ENCODE measurements at places on chromosomes 12 and 14.

- no peak for DNase-seq
These were observed 6.4 kb upstream of the DTX1 start for GRCh38 chr12:113049976-113050742.

GRCh38 chr14:61076556-61076955, 95.5 kb downstream of the SLC38A6 start:
- DNase-seq: no peak

DNA sequence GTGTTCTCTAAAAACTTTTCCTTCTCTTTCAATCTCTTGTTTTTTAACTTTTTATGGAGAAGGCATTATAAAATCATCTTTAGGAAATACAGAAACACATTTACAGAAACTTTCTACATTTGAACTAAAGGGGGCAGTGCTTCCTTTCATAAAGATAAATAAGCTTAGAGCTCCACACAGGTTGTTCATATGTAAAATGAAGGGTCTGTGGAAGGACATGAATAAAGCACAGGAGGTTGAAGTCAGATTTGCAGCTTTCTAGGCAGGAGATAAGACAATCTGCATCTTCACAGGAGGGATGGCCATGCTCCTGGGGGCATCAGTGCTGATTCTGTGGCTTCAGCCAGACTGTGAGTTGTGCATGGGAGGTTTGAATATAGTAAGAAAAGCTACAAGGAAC, 426.0 kb downstream of the DAD1 start:
- DNase-seq: no peak

- no peak for DNase-seq
These were observed 158.6 kb downstream of the DICER1 start for GRCh38 chr14:94998685-94999084.

- no peak for DNase-seq
These were observed 3.6 kb upstream of the HRK start for GRCh38 chr12:116884871-116885270.

GRCh38 chr12:115394496-115395220, 710.7 kb upstream of the TBX3 start:
- no peak for DNase-seq

- DNase-seq: no peak
These were observed 16.9 kb downstream of the VPS37B start for GRCh38 chr12:122878780-122879612.

GRCh38 chr12:48961801-48962200, 4.5 kb upstream of the ARF3 start:
- DNase-seq: no peak

DNA sequence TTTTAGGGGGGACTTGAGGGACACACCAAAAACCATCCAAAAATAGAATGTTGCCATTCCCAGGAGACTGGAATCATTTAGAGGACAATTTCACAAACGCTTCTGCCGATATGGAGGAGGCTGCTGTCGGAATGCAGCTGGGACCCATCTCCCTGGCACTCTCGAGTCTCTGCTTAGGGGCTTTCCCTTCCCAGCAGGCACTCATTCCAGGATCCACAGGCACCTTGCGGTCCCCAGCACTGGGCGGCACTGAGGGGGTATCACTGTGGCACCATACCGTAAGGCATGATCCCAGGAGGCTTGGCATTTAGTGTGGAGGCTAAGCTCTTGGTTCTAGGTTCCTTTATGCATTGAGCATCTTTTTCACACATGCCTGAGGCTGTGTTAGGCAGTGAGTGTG, 36.6 kb upstream of the LTBP2 start:
- DNase-seq: no peak

DNA sequence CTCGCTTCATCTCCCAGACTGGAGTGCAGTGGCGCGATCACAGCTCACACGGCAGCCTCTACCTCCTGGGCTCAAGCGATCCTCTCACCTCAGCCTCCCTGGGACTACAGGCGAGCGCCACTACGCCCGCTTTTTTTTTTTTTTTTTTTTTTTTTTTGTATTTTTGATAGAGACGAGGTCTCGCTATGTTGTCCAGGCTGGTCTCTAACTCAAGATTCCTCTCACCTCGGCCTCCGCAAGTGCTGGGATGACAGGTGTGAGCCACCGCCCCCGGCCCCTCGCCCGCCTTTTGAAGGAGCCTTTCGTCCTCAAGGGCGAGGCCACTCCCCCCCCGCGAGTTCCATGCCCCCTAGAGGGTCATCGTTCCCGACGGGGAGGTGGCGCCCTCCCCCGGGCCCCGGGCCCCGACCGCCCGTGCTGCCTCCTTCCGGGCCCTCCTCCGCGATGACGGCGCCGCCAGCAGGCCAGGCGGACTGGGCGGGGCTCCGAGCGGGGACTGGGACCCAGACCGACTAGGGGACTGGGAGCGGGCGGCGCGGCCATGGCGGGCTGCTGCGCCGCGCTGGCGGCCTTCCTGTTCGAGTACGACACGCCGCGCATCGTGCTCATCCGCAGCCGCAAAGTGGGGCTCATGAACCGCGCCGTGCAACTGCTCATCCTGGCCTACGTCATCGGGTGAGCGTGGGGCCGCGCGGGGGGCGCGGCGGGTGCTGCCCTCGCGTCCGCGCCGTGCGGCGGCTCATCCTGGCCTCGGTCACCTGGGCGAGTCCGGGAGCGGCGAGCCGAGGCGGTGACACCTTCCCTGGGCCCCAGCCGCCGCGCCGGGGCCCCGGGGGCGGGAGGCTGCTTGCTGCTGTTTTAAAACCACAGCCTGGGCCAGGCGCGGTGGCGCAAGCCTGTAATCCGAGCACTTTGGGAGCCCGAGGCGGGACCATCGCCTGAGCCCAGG, at the start of gene P2RX4:
P2RX4 (plus strand) TSS at position 506 of the 949 bp plus-strand sequence; CDS start at position 542, 36 bp downstream.
- peak; percentile 52 for DNase-seq

GRCh38 chr12:124720004-124720680, 143.5 kb downstream of the SCARB1 start:
- peak; percentile 88 for DNase-seq

DNA sequence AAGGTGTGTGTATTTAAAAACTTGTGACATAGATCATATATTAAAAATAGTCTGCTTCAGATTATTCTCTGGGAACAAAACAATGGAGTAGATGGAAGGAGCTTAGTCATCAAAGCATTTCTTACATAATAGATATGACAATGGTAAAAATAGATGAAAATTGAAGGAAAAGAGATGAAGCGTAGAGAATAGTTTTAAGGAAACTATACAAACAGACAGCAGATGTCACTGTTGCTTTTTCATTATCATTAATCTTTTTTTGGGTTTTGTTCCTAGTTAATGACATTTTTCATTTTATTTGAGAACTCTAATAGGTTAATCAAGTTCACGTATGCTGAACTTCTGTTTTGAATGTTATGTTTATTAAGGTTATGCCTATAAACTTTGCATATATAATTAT, 149.2 kb upstream of the FBXO33 start:
- no peak for DNase-seq

- peak; percentile 66 for DNase-seq
These were observed 95.6 kb upstream of the SLC38A2 start for GRCh38 chr12:46468160-46468559.

DNA sequence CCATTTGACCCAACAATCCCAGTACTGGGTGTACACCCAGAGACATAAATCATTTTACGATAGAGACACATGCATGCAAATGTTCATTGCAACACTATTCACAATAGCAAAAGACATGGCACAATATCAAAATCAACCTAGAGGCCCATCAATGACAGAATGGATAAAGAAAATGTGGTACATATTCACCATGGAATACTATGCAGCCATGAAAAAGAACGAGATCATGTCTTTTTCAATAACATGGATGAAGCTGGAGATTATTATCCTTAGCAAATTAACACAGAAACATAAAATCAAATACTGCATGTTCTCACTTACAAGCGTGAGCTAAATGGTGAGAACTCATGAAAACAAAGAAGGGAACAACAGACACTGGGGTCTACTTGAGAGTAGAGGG, 249.1 kb downstream of the RASSF9 start:
- no peak for DNase-seq

DNA sequence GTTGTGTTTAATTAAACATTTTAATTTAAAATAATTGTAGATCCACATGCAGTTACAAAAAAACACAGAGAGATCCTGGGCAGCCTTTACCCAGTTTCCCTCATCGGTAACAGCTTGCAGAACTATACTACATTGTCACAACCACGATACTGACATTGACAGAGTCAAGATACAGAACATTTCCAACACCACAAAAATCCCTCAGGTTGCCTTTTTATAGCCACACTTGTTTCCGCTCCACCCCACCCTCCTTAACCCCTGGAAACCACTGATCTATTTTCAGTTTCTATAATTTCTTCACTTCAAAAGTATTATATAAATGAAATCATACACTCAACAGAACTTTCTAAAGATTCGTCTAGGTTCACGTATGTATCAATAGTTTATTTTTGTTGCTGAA, 458.8 kb upstream of the SOX5 start:
- no peak for DNase-seq

DNA sequence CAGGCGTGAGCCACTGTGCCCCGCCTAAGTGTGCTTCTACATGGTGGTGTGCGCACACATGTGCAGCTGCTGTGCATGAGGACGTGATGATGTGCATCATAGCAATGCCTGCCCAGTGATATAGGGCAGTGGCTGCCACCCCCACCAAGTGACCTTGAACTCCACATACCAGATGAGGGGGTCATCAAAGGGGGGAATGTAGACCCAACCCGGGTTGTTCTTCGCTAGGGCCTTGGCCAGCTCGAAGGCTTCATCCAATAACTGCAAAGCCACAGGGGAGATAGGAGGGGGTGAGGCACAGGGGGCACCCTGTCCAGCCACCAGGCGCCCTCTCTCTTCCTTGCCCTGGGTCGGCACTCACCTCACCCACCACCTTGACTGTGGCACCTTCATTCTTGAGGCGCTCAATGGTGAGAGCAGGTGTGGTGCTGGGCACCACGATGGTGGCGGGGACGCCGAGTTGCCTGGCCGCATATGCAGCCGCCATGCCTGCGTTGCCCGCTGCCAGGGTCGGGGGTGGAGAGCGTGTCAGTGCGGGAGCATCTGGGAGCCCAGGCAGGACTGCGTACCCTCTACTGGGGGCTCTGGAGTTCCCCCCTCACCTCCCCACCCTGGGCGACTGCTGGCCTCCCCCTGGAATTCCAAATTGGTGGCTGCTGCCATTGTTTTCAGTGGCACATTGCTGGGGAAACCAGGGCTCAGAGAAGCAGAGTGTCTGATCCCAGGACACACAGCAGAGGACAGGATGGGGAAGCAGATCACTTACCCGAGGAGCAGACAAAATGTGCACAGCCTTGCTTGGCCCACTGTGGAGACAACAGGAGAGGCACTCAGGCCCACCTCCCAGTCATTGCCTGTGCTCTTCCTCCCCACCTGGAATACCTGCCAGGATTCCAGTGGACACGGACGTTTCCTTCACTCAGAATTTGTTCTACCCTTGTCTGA, 5.1 kb downstream of the SDS start:
- DNase-seq: no peak

GRCh38 chr12:46445551-46446235, 73.1 kb upstream of the SLC38A2 start:
- no peak for DNase-seq

- no peak for DNase-seq
These were observed 81.6 kb downstream of the MYRFL start for GRCh38 chr12:69906411-69907216.

DNA sequence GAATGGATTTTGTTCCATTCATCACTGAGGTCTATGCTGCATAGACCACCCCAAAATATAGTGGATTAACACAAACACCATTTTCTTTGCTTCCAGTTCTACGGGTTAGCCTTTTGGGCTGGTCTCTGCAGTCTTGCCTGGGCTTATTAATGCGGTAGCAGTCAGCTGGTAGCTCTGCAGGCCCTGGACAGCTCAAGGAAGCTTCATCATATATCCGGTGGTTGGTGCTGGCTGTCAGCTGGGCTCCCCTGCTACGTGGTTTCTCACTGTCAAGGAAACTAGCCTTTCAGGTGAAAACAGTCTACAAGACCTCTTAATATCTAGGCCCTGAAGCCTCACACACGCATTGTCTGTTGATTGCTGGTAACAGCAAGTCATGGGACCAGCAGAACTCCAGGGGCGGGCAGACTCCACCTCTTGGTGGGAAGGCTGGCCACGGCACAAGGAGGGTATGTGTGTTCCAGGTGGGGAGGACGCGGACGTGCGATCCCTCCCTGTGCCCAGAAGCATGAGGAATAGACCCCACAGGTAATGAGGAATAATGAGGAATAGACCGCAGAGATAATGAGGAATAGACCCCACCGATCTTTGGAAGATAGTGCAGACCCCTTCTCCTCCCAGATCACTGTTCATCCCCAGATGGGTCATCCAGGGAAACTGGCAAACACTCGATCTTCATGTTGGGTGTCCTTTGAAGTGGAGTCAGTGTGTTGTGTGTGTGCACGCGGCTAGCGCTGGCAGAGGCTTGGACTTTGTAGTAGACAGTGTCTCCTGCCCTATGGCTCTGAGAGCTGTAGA, 13.3 kb downstream of the TSPAN9 start:
- no peak for DNase-seq

DNA sequence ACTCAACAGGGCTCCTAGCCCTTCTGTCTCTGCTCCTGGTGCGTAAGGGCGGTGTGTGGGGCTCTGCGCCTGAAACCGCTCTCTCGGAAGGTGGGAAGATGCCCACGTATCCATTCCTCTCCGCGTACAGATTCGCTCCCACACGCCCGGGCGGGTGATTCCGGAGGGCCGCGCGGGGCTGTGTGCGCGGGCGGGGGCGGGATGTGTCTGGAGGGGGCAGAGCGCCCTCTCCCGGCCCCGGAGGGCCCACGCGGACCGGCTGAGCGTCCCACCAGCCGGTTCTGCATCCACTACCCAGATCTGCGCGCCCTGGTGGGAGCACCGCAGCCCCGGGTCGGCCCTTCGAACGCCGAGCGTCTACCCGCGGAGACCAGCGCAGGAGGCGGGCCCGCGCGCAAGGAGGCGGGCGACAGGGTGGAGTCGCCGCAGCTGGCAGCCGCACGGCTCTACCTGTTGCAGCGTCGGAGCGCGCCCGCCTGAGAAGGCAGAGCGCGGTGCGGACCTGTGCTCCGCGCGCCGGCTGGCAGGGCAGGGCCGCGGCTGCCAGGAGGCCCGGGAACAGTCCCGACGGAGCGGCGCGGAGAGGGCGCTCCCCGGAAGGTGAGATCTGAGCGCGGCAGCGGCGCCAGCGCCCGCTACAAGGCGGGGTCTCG, 1.4 kb upstream of the KCNK13 start:
- DNase-seq: peak; percentile 40

- no peak for DNase-seq
These were observed 13.3 kb downstream of the BTBD7 start for GRCh38 chr14:93319494-93319893.

All from A172 (cell line).